ENCODE measurements at places on chromosomes 12 and 14. TPM values are rescaled to one million over a fixed set of nuclear protein-coding genes. Genes with fewer than 3 reads are reported as not detected.

ZDHHC17 gene
- 319 TPM for total RNA-seq

SERPINA10 gene
- not detected for total RNA-seq

CLEC4D gene
- under 0.01 TPM for total RNA-seq

KRT7 gene
- total RNA-seq = not detected

KRT83 gene
- not detected for total RNA-seq

Data from frontal cortex (tissue), 4 donors.